Activated CD4-positive, alpha-beta T cell treated with anti-CD3 and anti-CD28 coated beads, Interleukin-2, amount 50 U/mL, for 24 hours (primary cell): ENCODE measurements at places on chromosomes 7 and 10.

DNA sequence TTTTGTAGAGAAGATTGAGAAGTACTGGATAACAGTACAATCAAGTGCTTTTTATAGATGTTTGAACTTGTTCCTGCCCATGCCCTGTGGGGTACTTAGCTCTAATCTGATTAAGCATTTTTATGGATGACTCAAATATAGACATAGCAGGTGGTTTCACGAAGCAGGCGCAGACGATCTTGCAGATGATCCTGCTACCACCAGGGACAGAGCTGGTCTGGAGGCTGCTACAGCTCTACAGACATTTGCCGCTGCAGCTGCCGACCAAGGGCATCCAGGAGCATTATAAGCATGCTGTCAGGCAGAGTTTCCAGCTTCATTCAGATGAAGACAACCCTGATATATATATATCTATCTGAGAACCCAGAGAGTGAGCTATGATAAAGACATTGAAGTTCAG lies 650.4 kb downstream of the NXPH1 start:
- DNase-seq: no peak

DNA sequence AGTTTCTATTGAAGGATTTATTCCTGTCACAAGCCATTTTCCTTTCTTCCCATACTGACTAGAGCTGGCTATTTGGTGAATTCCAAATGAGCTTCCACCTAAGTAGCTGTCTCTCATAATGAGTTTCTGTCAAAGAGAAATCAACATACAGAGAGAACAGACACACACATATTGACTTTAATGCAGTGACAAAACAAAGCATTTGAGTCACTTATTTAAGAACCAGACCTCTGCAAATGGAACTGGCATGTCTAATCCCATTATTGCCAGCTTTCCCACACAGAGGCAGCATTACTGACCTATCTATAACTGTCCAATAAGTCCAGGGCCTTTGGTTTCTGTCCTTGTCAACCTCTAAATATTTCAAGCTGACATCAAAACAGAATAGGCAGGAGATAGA lies 179.3 kb upstream of the CSTF2T start:
- DNase-seq: no peak

- DNase-seq: no peak
Observed at GRCh38 chr7:106108991-106109390, 3.1 kb downstream of the SYPL1 start.

DNA sequence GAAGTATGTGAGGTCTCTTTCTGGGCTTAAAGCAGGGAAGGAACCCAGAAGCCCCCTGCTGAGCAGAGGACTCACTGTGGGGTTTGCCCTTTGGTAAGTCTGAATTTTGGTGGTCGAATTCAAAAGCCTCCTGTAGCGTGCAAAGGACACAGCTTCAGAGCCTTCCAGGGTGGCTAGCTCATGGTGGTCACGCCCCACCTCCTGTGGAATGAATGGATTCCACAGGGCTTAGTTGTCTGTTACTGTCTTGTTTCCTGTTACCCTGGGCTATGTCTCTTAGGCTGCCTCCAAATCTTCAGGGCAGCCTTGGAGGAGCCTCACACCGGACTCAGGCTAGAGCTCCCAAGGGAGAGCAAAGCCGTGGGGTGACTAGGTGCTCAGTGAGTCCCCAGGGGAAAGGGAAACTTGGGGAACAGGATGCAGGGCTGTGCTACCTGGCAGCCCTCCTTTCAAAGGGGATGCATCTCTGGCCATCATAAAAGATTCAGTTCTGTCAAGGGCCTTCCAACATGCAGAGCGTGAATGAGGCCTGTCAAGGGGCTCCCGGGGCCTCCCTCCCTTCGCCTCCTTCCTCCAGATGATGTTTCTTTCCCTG lies 211.7 kb downstream of the CCSER2 start:
- no peak for DNase-seq
